Stomach (tissue), 19 donors: ENCODE measurements at places on chromosomes 5 and 9. TPM values are rescaled to one million over a fixed set of nuclear protein-coding genes. Genes with fewer than 3 reads are reported as not detected.
A peak's percentile ranks its signal among the peaks of the same experiment; 100 is the strongest.

Gene CFAP157
- polyA plus RNA-seq: 0.19 TPM

- H3K4me1 ChIP-seq: peaks cover 21% of the 10 kb centered on the region
- H3K27ac ChIP-seq: no peak overlapping the region
Observed at GRCh38 chr9:127393645-127394044, 3.3 kb upstream of the SLC2A8 start.

GRCh38 chr5:181243564-181244343 is at the start of gene RACK1:
RACK1 (minus strand) TSS chr5:181243906; CDS start chr5:181243800, 106 bp downstream.
- H3K27me3 ChIP-seq: no peaks in the 10 kb centered on the region
- peak within 1 kb of the TSS; percentile 89 for H3K4me3 ChIP-seq
- peak within 1 kb of the TSS; percentile 98 for H3K27ac ChIP-seq
- DNase-seq: peak; percentile 88
- peaks cover 37% of the 10 kb centered on the region for H3K36me3 ChIP-seq

DNA sequence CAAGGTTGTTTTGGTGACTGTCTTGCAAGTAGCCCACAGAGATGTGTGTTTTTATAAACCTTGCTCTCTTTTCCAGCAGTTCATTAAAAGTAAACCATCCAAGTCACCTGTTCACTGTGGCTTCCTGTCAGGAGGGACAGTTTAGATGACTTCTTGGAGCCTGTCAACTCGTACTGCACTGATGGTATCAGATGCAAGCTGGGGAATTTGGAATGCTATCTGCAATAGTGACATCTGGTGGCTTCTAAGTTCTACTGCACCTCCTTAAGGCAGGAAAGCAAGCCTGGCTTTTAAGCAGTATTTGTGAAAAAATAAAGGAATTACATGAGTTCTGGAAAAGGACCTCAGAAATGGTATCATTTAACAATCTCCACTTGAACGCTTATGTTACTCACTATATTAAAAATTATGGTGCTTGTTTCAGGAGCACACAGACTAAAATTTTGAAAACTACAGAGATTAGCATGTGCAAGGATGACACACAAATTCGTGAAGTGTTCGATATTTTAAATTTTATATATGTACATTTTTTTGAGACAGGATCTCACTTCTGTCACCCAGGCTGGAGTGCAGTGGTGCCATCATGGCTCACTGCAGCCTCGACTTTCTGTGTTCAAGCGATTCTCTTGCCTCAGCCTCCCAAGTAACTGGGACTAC is 164.0 kb downstream of the TTC39B start:
- no peaks in the 10 kb centered on the region for H3K36me3 ChIP-seq
- peak; percentile 77 for DNase-seq
- H3K27me3 ChIP-seq: no peaks in the 10 kb centered on the region
- H3K4me3 ChIP-seq: no peak overlapping the region
- H3K27ac ChIP-seq: no peak overlapping the region

DNA sequence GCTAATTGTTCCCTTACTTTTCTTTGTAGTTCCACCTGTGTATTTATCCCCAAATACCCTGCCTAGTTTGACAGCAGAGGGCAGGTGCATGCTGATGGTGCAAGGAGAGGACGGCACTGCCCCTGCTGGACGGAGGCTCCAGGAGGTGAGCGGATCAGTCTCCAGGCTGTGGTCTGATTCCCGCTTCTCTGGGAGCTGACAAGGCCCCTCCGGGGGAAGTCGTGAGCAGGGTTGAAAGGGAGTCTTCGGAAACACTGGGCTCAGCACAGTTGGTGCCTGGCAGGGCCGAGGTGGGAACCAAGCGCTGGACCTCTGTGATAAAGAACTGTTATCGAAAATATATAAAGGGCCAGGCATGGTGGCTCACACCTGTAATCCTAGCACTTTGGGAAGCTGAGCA is 52.9 kb downstream of the RASGEF1C start:
- H3K4me1 ChIP-seq: no peaks in the 10 kb centered on the region
- no peaks in the 10 kb centered on the region for H3K36me3 ChIP-seq
- no peaks in the 10 kb centered on the region for H3K27me3 ChIP-seq
- peak; percentile 18 for DNase-seq
- H3K4me3 ChIP-seq: no peak overlapping the region

Gene SPINK4
- polyA plus RNA-seq: 19.1 TPM

Gene RANBP3L
- polyA plus RNA-seq: 0.20 TPM

- H3K4me1 ChIP-seq: no peaks in the 10 kb centered on the region
- no peaks in the 10 kb centered on the region for H3K27me3 ChIP-seq
- H3K4me3 ChIP-seq: no peak overlapping the region
- no peak overlapping the region for H3K27ac ChIP-seq
- H3K36me3 ChIP-seq: no peaks in the 10 kb centered on the region
Observed at GRCh38 chr5:15256485-15256884, 243.5 kb upstream of the FBXL7 start.

Gene C5orf58
- polyA plus RNA-seq: 4.6 TPM

- H3K27me3 ChIP-seq: no peaks in the 10 kb centered on the region
- H3K36me3 ChIP-seq: peaks cover 6% of the 10 kb centered on the region
- no peak overlapping the region for H3K27ac ChIP-seq
- no peaks in the 10 kb centered on the region for H3K4me1 ChIP-seq
- DNase-seq: no peak
Observed at GRCh38 chr5:113102121-113102531, 125.5 kb downstream of the DCP2 start.

DNA sequence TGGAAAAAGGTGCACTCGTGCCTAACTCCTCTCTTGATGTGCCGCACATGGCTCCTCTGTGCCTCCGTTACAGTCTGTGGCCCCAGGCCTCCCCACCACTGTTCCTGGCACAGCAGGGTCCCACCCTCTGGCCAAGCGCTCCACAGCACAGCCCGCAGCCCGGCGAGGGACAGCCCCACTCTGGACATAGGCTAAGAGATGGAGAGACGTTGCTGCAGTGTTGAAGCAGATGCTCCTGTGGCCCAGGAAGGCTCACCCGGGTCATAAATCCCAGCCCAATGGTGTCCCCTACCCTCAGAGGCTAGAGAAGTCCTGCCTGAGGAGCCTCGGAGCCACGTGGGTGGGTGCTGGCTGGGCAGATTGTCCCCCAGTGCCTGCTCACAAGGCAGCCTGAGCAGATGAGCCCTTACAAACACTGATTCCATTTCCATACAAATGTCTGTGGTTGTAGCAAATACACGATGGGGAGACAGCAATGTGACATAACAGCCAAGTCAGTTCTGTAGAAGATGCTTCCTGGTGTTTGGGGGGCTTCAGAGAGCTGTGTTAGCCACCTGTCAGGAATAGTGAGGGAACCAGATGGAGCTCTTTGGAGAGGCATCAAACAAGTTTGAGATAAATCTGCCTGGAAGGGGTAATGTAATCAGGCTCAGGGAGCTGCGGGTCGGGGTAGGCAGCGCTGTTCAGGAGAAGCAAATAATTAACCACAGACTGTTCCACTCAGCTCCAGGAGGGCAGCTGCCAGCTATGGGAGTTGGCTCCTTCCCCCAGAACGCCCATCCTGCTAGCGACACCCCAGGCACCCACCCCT is 41.7 kb downstream of the C5orf15 start:
- peak; percentile 61 for DNase-seq
- no peaks in the 10 kb centered on the region for H3K36me3 ChIP-seq
- peaks cover 9% of the 10 kb centered on the region for H3K4me1 ChIP-seq
- no peaks in the 10 kb centered on the region for H3K27me3 ChIP-seq
- no peak overlapping the region for H3K4me3 ChIP-seq
- no peak overlapping the region for H3K27ac ChIP-seq

Gene PDZD2
- 1.6 TPM for polyA plus RNA-seq

DNA sequence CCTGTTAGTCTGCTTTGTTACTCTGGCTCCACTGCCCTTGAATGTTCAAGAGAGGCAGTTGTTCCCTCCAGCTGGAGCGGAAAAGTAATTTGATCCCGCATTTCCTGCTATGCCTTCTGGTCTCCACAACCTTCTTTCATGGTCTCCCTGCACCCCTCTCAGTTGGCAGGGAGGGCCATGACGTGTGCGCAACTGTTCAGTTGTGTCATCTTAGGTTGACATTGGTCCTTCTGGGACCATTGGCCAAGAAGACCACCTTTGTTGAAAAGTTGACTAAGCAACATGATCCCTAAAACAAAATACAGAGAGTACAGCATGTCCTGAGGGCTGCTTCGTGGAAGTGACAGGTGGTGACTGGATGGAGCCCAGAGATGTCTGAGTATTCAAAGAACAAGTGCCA is 192.5 kb upstream of the TUT7 start:
- no peak overlapping the region for H3K27ac ChIP-seq
- H3K36me3 ChIP-seq: no peaks in the 10 kb centered on the region
- H3K4me1 ChIP-seq: no peaks in the 10 kb centered on the region
- no peak overlapping the region for H3K4me3 ChIP-seq
- H3K27me3 ChIP-seq: no peaks in the 10 kb centered on the region
- no peak for DNase-seq

GRCh38 chr9:94149696-94150095 is 65.4 kb downstream of the PTPDC1 start:
- H3K36me3 ChIP-seq: no peaks in the 10 kb centered on the region
- no peak for DNase-seq
- H3K27ac ChIP-seq: no peak overlapping the region
- H3K4me3 ChIP-seq: no peak overlapping the region
- H3K4me1 ChIP-seq: no peaks in the 10 kb centered on the region
- no peaks in the 10 kb centered on the region for H3K27me3 ChIP-seq

DNA sequence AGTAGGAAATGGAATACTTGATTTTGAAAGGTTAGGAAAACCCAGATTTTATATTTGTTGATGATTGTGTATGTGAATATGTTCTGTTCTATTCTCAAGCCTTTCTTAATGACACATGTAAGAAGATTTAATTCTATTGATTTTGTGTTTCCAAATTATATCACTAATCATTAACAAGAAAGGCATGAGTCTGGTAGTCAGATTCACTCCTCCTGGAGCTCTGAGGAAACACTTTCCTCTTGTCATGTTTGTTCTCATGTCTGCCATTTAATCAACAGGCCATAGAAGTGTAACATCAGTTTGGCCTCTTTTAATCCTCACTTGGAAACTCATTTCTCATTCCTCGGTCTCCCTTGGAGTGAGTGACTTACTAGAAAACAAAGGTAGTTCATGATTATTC is 40.6 kb upstream of the F2R start:
- H3K27me3 ChIP-seq: no peaks in the 10 kb centered on the region
- peaks cover 67% of the 10 kb centered on the region for H3K36me3 ChIP-seq
- DNase-seq: no peak

Gene PDCD1LG2
- 0.30 TPM for polyA plus RNA-seq

DNA sequence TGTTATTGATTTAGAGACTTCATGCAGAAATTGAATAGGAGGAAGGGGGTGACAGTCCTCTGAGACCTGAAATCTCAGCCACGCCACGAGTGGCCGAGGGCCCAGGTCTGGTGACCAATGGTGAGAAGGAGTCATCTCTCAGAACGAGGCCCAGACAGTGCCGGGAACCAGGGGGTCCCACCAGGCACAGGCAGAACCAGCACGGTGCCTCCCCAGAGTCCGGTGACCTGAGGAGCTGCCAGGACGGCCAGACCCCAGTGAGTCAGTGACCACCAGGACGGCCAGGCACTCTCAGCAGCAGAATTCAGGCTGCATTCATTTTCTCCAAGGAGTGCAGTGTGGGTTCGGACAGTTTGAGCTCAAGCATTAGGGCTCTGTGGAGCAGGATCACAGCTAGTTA is 43.8 kb upstream of the NKD2 start:
- DNase-seq: no peak
- no peaks in the 10 kb centered on the region for H3K4me1 ChIP-seq
- H3K4me3 ChIP-seq: no peak overlapping the region
- no peaks in the 10 kb centered on the region for H3K27me3 ChIP-seq
- H3K36me3 ChIP-seq: no peaks in the 10 kb centered on the region

Gene FOXD4L4
- not detected for polyA plus RNA-seq

DNA sequence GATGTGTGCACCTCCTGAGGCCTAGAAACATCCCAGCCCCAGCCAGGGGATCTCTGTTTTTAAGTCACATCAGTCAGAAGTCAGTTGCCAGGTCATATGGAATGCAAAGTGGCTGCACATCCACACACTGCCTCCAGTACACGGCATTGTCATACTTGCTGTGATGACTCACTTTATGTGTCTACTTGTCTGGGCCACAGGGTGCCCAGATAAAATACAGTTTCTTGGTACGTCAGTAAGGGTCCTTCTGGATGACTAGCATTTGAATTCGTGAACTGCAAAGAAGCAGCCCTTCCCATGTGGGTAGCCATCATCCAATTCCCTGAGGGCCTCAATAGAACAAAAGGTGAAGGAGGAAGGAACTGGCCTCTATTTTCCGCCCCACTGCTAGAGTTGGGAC is 27.7 kb downstream of the AUH start:
- H3K36me3 ChIP-seq: peaks cover 16% of the 10 kb centered on the region
- no peaks in the 10 kb centered on the region for H3K27me3 ChIP-seq
- H3K4me3 ChIP-seq: no peak overlapping the region
- DNase-seq: no peak
- H3K27ac ChIP-seq: no peak overlapping the region

Gene FOXD4L3
- not detected for polyA plus RNA-seq

Gene C9orf152
- polyA plus RNA-seq: 18.1 TPM

DNA sequence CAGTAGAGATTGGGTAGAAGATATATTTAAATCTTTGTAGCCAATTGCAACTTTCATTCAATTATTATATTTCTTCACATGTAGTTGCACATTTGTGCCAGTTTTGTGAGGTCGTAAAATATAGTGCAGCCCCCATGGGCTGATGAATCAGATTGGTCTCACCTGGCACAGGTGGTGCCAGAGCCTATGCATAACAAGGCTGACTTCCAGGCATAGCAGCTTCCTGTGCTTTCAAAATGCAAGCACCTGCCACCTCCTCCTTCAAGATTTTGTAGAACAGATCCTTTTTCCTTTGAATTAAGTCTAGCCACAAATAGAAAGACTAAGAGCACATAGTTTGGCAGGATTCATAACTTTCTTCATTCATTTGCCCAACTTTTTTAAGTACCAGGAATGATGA is 87.1 kb downstream of the STARD4 start:
- no peak for DNase-seq
- H3K36me3 ChIP-seq: no peaks in the 10 kb centered on the region
- no peaks in the 10 kb centered on the region for H3K4me1 ChIP-seq
- no peaks in the 10 kb centered on the region for H3K27me3 ChIP-seq
- no peak overlapping the region for H3K27ac ChIP-seq

Gene RNF183
- 1.2 TPM for polyA plus RNA-seq

GRCh38 chr5:138720840-138721239 is 32.4 kb upstream of the CTNNA1 start:
- no peak overlapping the region for H3K4me3 ChIP-seq
- no peaks in the 10 kb centered on the region for H3K36me3 ChIP-seq
- H3K27me3 ChIP-seq: no peaks in the 10 kb centered on the region
- H3K4me1 ChIP-seq: no peaks in the 10 kb centered on the region

Gene RIGI
- 3.9 TPM for polyA plus RNA-seq

Gene PGM5
- 51.7 TPM for polyA plus RNA-seq

Gene GLRA1
- not detected for polyA plus RNA-seq

GRCh38 chr5:97601651-97602050 is 418.6 kb upstream of the RIOK2 start:
- no peak overlapping the region for H3K4me3 ChIP-seq
- H3K27ac ChIP-seq: no peak overlapping the region
- DNase-seq: no peak
- no peaks in the 10 kb centered on the region for H3K4me1 ChIP-seq
- H3K36me3 ChIP-seq: no peaks in the 10 kb centered on the region

GRCh38 chr5:179880066-179880650 is 21.5 kb upstream of the MRNIP start:
- DNase-seq: no peak
- H3K4me1 ChIP-seq: no peaks in the 10 kb centered on the region
- H3K4me3 ChIP-seq: no peak overlapping the region
- H3K27ac ChIP-seq: no peak overlapping the region
- H3K36me3 ChIP-seq: peaks cover 95% of the 10 kb centered on the region
- no peaks in the 10 kb centered on the region for H3K27me3 ChIP-seq
